ENCODE measurements at places on chromosomes 13 and 19.

GRCh38 chr13:48000559-48001113, 437 bp downstream of the SUCLA2 start:
- no peak for DNase-seq

DNA sequence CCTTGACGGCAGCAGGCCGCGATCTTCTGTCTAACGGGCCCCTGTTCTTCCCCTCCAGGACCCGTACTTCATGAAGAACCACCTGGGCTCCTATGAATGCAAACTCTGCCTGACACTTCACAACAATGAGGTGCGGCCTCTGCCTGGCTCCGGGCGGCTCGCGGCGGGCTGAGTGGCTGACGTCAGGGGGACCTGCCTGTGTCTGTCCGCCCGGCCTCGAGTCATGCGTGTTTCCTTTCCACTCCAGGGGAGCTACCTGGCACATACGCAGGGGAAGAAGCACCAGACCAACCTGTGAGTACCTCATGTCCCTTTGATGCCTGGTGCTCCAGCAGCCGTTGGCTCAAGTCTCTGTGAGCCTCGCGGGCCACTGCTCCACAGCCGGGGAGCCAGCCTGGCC, 4.6 kb upstream of the AMH start:
- no peak for DNase-seq

DNA sequence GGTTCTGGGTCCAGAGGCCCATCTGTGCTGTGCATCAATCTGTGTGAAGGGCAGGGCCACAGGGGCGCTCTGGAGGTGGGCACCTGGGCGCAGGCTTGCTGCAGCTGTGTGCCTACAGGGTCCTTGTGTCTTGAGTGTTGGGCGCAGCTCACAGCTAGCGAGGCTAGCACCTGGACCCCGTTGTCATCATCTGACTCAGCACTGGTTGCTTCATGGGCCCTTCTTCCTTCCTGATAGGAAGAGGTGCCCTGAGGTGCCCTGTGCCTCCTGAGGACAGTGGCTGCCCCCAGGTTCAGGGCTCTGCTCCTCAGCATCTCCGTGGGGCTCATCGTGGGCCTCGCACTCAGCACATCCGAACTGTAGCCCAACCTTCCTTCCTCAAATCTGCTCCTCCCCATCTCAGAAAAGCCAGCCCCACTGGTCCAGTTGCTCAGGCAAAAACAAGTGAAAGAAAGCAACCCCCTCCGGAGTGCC, 54.8 kb downstream of the GATAD2A start:
- no peak for DNase-seq

DNA sequence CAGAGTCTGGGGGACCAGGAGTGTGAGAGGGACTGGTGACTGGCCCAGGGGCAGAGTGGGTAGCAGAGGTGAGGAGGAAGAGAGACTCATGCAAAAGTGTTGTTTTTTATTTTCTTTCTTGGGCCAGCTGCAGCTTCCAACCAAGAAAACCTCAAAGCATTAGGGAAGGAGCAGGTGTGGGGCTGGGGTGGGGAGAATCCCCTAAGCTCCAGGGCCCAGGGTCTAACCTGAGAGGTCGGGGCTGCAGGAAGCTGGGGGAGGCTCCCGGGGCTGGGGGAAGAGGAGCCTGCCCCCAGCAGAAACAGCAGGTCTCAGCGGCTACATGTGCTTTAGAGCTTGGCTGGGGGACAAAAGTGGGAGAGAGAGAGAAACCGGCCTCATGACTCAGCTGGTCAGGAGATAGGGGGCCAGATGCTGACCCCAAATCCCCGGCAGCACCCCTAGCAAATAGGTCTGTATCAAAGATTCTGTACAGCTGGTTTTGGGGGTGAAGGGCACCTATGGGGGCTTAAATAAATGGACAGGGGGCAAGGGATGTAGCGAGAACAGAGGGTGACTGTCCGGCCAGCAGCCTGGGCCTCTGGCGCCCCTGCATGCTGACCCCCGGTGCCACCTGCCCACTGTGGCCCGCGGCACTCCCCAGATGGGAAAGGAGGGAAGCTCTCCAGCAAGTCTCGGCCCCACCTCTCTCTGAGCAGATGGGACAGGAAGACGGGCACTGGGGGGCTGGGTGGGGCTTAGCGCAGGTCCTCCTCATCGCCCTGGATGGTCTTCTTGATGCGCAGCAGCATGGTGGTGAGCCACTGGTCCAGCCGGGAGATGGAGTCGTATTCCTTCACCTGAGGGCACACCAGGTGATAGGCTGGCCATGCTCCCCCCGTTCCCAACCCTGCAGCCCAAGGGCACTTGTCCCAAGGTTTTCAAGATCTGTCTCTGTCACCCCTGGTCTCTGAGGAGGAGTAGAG, 3.8 kb upstream of the KPTN start:
- no peak for DNase-seq

- DNase-seq: peak; percentile 31
Measured at GRCh38 chr19:4583961-4584669, 24.6 kb upstream of the SEMA6B start.

GRCh38 chr19:39867133-39867532, 21.0 kb upstream of the FBL start:
- DNase-seq: no peak

GRCh38 chr13:40192452-40192851, 474.0 kb downstream of the FOXO1 start:
- DNase-seq: no peak

DNA sequence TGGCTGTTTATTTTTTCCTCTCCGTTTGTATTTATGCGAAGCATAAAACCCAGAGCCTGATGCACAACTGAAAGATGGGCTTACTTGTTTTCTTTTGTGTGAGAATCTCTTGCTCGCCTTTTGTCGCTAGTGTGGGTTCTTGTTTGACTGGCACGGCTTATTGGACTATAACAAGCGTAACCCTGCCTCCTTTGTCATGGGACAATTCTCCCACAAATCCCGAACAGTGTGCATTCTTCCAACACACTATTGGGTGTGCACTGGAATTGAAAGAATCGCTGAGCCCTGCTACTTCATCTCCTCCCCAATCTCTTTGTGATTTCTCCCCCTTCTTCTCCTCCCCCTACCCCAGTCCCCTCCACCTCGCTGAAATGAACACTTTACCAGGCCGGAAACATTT, 110.8 kb downstream of the ZIC5 start:
- DNase-seq: no peak

GRCh38 chr13:94063096-94063495, 416.4 kb downstream of the DCT start:
- DNase-seq: no peak

- DNase-seq: no peak
Measured at GRCh38 chr13:67231289-67232000, 1.3 kb upstream of the PCDH9 start.

DNA sequence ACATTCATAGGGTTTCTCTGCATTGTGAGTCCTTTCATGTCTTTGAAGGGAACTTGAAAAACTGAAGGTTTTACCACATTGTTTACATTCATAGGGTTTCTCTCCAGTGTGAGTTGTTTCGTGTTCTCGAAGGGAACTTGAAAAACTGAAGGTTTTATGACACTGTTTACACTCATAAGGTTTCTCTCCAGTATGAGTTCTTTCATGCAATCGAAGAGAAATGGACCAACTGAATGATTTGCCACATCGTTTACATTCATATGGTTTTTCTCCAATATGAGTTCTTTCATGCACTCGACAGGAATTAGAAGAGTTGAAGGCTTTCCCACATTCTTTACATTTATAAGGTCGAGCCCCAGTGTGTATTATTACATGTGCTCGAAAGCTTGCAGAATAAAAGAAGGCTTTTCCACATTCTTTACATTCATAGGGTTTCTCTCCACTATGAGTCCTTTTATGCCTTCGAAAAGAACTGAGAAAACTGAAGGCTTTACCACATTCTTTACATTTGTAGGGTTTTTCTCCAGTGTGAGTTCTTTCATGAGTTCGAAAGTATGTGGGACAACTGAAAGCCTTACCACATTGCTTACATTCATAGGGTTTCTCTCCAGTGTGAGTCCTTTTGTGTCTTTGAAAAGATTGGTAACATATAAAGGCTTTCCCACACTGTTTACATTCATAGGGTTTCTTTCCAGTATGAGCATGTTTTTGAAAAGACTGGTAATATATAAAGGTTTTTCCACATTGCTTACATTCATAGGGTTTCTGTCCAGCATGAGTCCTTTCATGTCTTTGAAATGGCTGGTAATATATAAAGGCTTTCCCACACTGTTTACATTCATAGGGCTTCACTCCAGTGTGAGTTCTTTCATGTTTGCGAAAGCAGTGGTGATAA, 20.7 kb downstream of the ZNF14 start:
- DNase-seq: no peak

- DNase-seq: no peak
Measured at GRCh38 chr19:43465468-43466120, at the start of gene LYPD3. Gene LYPD3 (minus strand): TSS chr19:43465608. CDS start chr19:43465571, 37 bp downstream.

- no peak for DNase-seq
Measured at GRCh38 chr19:48290401-48290770, 20.5 kb downstream of the ZNF114 start.

GRCh38 chr13:32914686-32915085, 101.5 kb upstream of the KL start:
- no peak for DNase-seq

GRCh38 chr19:50357178-50358100, 8.0 kb downstream of the NAPSA start:
- peak; percentile 89 for DNase-seq

- no peak for DNase-seq
Measured at GRCh38 chr13:89468081-89468480, 1796.9 kb downstream of the SLITRK5 start.

DNA sequence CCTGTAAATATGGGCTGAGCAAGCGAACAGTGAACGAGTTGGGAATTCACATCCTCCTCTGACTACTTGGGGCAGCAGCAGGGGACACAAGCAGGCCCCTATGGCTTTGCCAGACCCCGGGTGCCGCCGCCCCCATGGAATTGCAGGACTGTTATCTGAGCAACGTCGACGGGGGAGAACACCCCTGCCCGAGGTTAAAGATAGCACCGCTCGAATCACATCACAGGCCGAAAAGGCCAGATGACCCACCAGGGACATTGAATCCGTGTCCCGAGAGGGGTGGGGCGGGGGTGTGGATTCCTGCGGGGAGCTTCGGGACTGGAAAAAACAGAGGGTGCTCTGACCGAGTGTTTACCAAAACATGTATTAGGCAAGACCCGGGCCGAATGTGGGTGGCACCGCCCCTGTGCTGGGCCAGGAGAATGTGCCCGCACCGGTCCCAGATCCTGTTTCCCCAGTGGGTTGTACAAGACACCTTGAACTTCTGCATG, 9.1 kb downstream of the FEM1A start:
- no peak for DNase-seq

DNA sequence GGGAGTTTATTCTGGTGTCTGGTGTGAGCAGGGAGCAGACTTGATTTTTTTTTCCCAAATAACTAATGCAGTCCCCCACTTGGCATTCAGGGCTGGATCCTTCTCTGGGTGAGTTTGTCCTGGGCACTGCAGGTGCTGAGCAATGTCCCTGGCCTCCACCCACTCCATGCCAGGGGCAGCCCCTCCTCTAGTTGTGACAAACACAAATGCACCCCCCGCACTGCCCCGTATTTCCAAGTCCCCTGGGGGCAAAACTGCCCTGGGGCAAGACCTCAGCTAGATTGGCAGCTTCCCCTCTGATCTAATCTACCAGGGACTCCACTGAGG, 6.4 kb downstream of the MOB3A start:
- no peak for DNase-seq

GRCh38 chr13:30697177-30697953, 38.0 kb upstream of the ALOX5AP start:
- DNase-seq: no peak

DNA sequence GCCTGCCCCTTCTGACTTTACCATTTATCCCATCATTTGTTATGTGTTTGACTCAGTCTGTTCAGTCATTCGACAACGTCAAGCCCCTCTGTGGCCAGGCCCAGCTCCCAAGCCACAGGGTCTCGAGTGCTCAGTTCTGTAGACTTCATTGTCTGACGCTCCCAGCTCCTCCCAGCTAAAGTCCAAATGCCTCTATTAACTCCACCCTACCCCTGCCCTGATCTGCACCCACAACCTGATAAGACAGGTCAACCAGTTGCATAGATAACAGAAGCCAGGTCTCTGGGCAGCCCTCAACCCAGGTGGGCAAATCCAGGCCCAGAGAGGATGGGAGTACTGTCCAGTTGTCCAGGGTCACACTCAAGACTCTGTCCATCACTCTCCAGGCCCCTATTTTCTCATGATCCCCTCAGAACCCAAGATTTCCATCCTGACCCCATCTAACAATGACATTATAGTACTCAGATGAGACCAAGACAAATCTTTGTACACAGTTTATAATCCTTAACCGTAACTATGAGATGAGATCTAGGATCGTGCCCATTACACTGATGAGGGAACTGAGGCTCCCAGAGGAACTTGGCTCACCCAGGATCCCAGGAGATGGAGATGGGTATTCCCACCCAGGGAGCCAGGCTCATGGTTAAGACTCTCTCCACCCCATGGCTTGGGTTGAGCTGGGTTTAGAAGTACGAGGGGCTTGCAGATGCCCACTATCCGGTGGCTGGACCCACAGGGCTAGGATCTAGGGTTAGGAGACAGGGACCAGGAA, 1.1 kb downstream of the TM6SF2 start:
- no peak for DNase-seq

DNA sequence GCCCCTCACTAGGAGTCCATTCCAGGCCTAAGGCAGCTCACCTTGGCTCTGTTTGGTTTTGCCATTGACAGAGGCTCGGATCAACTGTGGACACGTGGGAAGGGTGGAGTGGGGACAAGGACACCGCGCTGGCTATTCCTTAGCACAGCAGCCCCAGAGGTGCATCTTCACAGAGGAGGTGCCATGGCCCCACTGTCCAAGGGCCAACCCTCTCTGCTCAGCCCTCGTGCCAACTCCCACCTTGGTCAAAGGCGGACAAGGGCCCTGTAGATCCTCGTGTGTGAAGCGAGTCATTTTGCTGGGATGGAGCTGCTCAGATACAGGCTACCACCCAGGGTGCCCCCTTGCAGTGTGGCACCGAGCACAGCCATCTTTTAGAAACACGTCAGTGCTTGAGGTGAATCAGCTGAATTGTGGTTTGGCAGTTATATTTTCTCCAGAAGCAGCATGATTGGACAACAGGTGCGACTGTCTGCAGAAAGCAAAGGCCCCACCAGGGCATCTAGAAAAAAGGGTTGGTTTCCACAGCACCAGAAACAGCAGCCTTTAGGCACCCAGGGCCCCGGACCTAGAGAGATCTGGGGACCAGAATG, 192.1 kb upstream of the GPR12 start:
- DNase-seq: no peak

GRCh38 chr13:103694471-103694870, 628.3 kb upstream of the SLC10A2 start:
- DNase-seq: no peak

- no peak for DNase-seq
Measured at GRCh38 chr19:7897292-7897691, 6.4 kb upstream of the MAP2K7 start.

DNA sequence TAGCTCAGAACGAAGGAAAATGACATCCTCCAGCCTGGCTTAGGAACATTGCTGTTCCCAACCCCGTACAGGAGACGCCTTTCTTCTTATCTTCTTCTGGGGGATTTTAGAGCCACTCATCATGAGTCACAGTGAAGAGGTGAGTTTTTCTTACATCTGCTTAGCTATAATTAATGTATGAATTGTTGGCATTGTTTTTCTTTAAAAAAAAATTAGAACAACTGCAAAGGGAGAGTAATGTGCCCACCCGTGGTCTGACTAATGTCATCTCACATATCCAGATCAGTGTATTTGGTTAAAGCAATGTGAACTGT, 310.6 kb upstream of the TSHZ3 start:
- DNase-seq: no peak
